Stimulated activated CD4-positive, alpha-beta T cell treated with anti-CD3 and anti-CD28 coated beads, Interleukin-1b, Interleukin-23, amount 100 ng/mL, for 48 hours (primary cell): ENCODE measurements at places on chromosomes 4 and X.

DNA sequence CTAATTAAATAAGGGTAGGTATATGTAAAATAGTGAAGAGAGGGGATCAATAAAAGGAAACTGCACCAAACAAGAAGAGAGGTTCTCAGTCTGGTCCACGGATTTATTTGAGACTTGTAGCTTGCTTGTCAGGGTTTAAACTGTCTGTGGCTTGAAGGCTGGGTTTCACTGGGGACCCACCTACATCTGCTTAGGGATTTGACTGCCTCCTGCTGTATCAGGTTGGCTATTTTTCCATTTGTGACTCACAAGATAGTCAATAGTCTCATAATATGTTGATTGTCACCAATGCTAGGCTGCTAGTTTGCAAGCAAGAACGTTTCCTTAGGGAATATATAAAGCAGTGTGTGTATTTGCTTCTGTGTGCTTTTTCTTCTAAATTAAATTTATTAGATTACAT lies 1950.7 kb upstream of the IGFBP7 start:
- DNase-seq: no peak

DNA sequence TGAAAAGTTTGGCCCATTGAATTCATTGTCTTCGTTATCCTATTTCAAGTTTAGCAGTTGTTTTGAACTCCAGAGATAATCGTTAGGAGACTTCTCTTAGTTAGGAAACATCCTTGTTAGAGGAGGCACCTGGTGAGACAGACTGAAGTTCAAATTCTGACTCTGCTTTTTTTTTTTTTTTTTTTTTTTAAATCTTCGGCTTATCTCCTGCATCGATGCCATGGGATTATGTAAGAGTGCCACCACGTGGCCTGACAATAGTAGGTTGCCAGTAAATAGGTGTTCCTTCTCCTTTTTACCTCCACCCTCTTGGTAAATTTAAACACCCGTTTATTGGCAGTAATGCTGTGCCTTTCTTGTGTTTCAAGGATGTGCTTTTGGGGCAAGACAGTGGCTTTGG lies 149.3 kb downstream of the SOWAHB start:
- peak; percentile 10 for DNase-seq

DNA sequence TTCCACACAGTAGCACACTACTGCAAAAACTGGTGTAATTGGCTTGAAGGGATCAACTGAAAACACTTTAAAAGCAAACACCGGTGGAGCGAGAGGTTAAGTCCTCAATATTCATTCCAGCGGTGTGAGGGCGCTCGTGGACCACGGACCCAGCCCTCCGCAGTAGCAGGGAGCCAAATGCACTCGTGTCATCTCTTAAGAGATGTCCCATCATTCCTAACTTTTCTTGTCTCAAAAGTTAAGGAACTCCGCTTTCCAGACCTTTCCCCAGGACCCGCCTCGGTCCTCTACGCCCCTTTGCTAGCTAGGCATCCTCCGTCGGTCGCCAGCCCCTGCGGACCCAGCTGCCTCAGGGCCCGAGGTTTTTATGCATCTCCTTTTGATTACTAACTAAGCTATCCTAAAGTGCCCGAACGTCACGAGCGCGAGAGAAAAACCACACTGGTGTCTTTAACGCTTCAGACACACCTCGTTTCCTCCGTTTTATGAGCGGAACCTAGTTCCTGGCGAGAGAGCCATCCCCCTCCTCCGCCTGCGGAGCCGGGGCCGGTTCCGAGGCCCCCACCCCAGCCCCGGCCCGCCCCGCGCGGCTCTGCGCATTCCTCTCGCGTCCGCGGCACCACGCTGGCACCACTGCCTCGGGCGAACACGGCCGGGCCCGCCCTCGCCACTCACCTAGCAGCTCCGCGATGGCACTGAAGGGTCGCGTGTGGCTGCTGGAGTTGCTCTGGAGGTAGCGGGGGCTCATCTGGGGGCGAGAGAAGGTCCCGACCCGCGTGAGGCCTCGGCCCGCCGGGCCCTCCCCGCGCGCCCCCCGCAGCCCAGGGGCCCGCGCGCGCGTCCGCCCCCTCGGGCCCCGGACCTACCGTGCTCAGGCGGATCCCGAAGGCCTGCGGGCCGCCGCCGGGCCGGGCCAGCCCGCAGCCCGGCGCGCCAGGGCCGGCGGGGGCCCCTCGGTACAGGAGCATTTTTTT lies 723 bp downstream of the MORC4 start:
- DNase-seq: peak; percentile 15

DNA sequence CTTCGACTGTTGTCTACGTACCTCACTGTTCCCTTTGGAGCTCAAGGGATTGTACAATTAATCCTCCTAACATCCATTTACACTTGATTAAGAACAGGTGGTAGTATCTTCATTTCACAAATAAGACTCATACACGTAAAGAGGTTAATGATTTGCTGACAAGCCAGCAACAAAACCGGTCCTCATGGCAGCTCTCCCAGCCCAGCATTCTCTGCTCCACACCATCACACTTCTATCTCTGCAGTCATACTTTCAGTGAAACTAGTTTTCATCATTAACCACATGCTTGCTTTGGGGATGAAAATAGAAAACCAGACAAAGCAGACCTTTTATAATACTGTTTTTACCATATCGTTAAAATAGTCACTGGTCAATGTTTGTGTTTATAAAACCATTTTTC lies 28.7 kb upstream of the CASK start:
- no peak for DNase-seq

GRCh38 chrX:38599796-38600755 lies 38.7 kb downstream of the TSPAN7 start:
- DNase-seq: no peak

DNA sequence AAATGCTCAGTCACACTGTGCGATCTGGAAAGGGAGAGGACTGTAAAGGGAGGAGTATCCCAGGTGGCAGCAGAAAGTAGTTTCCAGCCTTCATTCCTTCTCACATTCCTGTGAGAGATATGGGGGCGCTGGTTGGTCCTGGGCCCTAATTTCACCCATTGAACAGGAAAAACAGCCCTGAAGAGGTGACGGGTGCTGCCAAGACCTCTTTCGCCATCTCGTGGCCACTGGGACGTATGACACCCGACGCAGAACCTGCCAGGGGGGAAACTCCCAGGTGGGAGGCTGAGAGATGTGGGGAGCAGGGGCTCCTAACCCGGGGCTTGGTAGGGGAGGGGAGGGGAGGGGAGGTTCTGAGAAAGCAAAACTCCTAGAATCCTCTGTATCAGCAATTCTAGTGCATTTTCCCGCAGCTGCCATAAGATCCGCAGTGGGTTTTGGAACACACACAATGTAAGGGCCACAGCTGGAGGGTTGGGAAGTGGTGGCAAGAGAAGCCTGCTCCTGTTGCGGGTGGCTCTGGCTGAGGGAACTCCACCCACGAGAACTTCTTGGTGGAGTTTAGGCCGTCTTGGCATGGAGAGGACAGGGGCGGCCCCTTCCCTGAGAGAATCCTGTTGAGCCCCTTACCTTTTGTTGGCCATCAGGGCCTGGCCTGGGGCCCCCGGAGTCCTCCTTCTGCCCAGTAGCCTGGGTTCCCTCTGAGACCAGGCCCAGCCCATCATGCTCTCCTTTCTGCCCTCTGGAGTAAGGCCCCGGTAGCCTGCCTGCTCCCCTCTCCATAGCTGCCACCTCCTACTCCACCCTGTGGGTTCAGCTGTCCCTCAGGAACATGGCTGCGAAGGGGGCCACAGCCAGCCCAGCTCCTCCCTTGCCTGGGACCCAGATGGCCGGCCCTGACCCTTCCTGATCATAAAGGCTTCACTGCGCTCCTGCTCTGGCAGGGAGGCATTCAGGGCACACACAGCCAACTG lies 134.1 kb downstream of the OR13H1 start:
- peak; percentile 28 for DNase-seq

- DNase-seq: no peak
Observed at GRCh38 chrX:125765347-125765746, 400.7 kb downstream of the DCAF12L2 start.

DNA sequence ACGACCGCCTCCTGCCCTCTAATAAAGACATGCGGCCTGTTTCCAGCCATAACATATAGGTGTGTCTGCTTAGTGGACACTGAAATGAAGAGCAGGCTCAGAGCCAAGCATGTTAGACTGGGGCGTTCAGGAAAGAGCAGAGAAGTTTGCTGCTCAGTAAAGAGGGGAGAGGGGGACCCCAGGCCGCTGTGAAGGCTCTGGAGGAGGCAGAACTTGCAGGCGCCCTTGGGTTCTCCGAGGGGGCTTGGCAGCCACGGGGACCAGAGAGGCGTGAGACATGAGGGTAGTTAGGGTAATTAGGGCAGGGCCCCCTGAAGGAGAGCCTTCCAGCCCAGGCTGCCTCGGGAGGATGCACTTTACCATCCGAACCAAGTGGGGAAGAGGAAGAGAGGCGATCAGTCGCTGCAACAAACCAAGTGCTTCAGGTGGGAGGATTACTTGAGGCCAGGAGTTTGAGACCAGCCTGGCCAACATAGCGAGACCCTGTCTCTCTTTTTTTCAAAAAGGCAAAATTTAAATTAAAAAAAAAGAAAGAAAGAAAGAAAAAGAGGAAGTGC lies 46.6 kb upstream of the CDKN2AIP start:
- no peak for DNase-seq

- DNase-seq: no peak
Observed at GRCh38 chr4:186722796-186723291, 812 bp downstream of the FAT1 start.

- peak; percentile 86 for DNase-seq
Observed at GRCh38 chr4:121950212-121950679, 1.6 kb downstream of the TRPC3 start.

- no peak for DNase-seq
Observed at GRCh38 chrX:101265869-101266428, 25.2 kb downstream of the TAF7L start.

DNA sequence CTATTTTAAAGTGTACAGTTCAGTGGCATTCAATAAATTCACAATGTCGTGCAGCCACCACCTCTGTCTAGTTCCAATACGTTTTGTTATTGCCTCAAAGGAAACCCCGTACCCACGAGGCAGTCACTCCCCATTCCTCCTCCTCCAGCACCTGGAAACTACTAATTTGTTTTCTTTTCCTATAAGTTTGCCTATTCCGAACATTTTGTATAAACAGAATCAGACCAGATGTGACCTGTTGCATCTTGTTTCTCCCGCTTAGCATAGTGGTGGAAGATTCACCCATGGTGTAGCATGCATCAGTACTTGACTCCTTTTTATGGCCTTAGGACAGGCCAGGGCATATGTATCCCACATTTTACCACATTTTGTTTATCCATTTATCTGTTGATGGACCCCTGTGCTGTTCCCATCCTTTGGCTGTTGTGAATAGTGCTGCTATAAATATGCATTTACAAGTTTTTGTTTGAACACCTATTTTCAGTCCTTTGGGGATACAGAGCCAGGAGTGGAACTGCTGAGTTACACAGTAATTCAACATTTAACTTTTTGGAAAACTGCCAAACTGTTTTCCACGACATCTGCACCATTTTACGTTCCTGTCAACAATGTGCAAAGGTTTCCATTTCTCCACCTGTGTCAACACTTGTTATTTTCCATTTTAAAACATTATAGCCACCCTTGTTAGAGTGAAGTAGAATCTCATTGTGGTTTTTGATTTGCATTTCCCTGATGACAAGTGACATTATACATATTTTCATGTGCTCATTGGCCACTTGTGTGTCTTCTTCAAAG lies 57.8 kb upstream of the STX18 start:
- DNase-seq: no peak

- DNase-seq: no peak
Observed at GRCh38 chr4:164536814-164537213, 217.1 kb upstream of the SMIM31 start.

DNA sequence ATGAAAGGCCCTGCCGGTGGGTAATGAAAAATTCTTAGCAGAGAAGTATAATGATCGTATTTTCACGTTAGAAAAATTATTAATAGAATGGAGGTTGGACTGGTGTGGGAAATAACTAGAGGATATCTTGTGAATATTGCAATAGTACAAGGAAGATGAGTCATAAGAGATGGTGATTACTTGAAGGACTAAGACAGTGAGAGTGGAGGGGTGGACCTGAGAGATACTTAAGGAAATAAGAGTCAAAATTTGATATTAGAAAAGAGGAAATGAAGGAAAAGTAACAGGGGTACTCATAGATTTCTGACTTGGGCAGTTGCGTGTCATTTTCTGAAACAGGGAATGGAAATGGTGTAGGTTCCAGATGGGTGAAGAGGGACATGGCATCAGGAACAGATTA lies 1.7 kb upstream of the USP53 start:
- no peak for DNase-seq

GRCh38 chr4:176359590-176359989 lies 39.8 kb downstream of the SPCS3 start:
- DNase-seq: no peak

GRCh38 chr4:180637616-180638015 lies 1605.6 kb upstream of the TENM3 start:
- no peak for DNase-seq

- peak; percentile 8 for DNase-seq
Observed at GRCh38 chrX:106862972-106863688, 40.0 kb downstream of the RIPPLY1 start.

DNA sequence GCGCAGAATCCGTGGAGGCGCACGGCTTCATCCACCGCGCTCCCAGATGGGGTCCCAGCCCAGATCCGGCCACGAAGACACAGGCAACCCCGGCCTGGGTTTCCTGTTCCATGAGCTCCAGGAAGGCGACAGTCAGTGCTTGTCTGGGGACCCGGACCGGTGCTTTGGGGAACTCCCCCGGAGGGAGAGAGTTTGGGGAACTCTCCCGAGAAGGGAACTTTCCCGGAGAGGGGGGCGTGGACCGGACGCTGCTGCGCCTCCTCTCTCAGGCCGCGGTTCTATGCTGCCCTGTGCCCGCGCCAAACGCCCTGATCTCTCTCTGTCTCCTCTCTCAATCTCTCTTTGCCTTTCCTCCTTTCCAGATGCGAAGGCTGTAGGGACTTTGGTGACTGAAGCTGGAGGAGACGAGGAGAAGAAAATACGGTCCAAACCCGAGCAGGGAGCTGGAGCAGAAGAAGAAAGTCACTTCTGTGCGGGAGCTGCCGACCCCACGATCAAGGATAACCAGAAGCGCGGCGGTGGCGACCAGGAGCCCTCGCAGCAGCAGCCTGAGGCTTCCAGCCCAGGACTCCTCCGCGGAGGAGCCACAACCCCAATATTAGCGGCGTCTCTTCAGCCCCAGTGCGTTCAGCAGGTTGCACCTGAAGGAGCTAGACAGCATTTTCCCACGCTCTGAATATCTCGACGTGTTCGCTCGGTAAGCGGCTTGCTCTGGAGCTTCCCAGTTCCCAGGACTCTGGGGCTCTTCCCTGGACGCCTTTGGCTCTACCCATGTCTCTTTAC lies 47.6 kb upstream of the NKAP start:
- no peak for DNase-seq

- no peak for DNase-seq
Observed at GRCh38 chrX:10041383-10041782, 74.2 kb downstream of the CLDN34 start.

GRCh38 chr4:44646151-44646550 lies 5.3 kb downstream of the YIPF7 start:
- no peak for DNase-seq

- DNase-seq: no peak
Observed at GRCh38 chr4:85826060-85826678, 351.2 kb downstream of the ARHGAP24 start.

GRCh38 chrX:104112326-104112951 lies at the start of gene ZCCHC18:
TSS of gene ZCCHC18 (plus strand) at chrX:104112523. CDS start at chrX:104114112, 1,589 bp downstream.
- peak; percentile 30 for DNase-seq

- DNase-seq: no peak
Observed at GRCh38 chrX:136907621-136908020, 27.1 kb upstream of the RBMX start.

- no peak for DNase-seq
Observed at GRCh38 chrX:104419211-104419610, 146.8 kb upstream of the IL1RAPL2 start.
